Stimulated activated naive CD4-positive, alpha-beta T cell treated with Interleukin-2 at 50 U/mL for 16 hours (primary cell): ENCODE measurements at places on chromosomes 1 and 21.

DNA sequence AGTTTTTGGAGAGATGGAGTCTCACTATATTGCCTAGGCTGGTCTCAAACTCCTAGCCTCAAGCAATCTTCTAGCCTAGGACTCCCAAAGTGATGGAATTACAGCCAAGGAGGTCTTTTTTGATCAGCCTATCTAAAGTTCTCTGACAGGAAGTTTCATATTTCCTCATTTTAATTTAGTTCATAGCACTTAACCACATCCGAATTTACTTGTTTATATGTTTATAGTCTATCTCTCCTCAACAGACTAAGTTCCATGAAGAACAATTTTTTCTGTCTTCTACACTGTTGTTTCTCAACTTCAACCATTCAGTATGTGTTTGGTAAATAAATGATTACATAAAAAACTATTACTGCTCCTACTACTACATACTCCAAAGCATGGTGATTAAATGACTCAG, 47.9 kb downstream of the GON4L start:
- no peak for DNase-seq

GRCh38 chr1:66752000-66752592, at the start of gene DYNLT5:
Gene DYNLT5 (plus strand): TSS chr1:66752459. CDS start chr1:66754659, 2,200 bp downstream.
- no peak for DNase-seq

GRCh38 chr21:25895565-25896205, 160.9 kb downstream of the GABPA start:
- DNase-seq: no peak

- DNase-seq: no peak
These were observed 272.5 kb downstream of the RRAGC start for GRCh38 chr1:38586993-38587646.

DNA sequence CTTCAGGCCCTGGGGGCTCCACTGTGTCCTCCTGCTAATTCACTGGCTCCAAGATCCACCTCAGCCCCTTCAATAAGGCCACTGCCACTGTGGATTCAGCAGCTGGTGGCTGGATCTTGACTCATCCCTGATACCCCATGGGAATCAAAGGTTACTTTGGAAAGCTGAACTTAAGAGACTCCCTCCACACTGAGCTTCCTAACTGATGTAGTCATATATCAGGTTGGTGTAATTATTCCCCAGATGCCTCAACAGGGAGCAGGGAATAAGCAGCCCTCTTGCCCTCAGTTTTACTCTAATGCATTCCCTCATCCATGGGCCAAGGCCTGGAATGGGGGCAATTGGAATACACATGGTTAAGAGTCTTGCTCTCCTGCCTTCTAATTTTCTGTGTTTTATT, 164.6 kb downstream of the FASLG start:
- DNase-seq: no peak

DNA sequence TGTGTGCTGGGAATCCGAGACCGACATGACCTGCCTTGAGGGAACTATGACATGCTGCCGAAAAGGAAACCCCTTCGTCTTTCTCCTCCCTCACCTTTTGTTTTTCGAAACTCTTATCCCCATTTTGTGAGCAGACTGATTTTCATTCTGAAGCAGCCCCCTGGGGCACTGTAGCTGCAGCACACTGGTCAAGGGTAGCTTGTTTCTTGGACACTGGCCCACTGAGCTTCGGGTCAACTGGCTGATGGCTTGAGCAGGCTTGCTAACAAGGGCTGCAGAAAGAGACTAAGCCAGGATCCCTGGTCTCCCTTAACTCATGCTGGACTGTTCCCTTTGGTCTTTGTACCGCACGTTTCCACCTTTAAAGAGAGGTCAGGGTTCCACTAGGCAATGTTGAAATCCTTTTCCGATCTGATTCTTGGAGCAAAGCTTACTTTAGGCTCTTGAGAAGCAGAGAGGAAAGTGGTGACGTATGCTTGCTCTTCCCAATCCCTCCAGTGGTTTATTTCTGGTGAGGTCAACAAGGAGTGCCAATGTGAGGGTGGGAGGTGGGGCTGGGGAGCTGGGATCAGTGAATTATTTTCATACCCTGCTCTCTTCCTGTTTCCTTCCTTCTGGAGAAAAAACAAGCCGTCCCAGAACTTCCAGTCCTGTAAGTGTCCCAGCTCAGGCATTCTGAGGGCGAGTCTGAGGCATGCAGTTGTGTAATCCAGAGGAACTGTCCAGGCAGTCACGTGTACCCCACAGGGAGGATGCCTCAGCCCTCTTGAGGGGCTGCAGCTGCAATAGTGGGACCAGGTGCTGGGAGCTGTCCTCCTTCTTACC, 7.6 kb downstream of the CYP4B1 start:
- DNase-seq: no peak

GRCh38 chr1:212791261-212791675, 309 bp downstream of the NSL1 start:
- no peak for DNase-seq

GRCh38 chr21:29677326-29677725, 262.5 kb downstream of the GRIK1 start:
- DNase-seq: no peak

DNA sequence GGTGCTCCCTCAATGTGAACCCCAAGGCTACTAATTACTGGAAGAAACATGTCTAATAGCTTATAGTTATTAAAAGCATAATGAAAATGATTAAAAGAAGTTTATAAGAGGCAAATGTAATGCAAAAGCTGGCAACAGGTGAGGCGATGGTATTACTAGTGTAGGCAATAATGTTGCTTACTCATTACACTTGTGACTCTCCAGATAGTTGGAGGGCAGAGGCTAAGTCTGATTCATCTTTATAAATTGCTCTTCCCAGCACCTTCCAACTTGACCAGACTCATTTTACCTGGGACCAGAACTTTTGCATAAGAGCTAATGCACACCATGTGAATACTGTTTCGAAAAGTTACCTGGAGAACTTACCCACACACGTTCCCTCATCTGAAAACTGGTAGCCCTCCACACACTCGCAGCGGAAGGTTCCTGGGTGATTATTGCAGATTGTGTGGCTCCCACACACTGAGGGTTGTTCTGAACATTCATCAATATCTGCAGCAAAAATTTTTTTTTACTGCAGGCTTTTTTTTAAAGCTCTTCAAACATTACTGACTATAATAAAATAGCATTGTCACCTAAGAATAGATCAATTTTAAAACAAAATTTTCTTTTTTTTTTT, 48.0 kb downstream of the NID1 start:
- DNase-seq: no peak

DNA sequence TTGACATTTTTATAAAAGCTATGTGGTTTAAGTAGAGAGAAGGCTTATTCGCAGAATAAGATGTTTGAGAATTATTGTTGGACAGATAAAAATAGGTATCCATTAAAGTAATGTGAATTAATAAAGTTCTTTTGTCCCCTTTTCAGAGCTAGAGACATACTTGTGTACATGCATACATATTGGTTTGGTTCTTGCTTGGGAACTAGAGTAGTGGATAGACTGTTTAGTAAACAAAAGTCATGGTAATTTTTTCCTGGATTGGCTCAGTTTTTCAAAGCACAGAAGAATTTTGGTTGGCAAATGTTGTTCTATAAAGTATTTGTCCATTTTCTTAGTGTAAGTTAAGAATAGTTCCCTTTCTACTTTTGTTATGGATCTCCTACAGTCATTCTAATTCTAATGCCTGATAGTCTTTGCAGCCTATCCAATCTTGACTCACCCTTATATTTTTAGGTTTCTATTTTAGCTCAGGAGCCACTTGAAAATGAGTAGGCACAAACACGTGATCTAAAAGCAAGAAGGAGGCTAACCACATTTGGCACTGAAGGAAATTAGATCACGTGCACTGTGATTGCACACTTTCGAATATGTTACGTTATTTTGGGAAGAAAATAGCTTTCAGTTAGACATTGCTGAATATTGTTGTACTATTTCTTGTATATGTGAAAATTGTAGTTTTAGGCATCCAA, 47.0 kb downstream of the RABGAP1L start:
- DNase-seq: no peak

GRCh38 chr1:15452216-15452615, 4.3 kb upstream of the CELA2A start:
- DNase-seq: no peak

DNA sequence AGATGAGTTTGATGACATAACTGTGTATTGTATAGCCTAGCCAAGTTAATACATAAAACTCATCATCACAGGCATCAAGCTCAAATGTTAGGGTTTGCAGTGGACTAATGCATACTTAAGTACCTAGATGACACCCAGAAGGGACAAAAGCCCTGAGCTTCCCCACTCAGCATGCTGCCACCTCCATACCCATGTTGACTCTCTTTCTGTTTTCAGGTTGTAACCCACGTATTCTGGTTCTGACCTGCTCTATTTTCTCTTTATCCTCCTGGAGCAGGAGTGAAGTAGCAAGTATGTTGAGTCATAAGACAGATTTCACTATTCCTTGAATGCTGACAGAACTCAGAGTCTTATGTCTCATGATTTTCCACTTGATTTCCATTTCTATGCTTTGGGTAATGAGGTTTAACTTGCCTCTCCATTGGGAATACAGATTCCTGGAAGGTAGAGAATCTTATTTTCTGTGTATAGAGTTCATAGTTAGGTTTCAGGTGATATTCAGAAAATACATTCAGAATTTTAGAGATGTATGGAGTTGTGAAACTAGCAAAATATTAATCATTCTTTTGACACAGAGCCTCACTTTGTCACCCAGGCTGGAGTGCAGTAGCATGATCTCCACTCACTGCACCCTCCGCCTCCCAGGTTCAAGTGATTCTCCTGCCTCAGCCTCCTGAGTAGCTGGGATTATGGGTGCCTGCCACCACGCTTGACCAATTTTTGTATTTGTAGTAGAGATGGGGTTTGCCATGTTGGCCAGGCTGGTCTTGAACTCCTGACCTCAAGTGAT, 122.5 kb upstream of the KCNJ15 start:
- DNase-seq: no peak

- DNase-seq: no peak
These were observed 1.5 kb upstream of the SYDE2 start for GRCh38 chr1:85202092-85202863.
